ENCODE measurements at places on chromosomes 2 and 18. TPM values are rescaled to one million over a fixed set of nuclear protein-coding genes. Genes with fewer than 3 reads are reported as not detected.
A peak's percentile ranks its signal among the peaks of the same experiment; 100 is the strongest.

- DNase-seq = no peak
Observed at GRCh38 chr2:2226326-2226725, 104.7 kb downstream of the MYT1L start.

- DNase-seq = peak; percentile 10
Observed at GRCh38 chr2:191539068-191539467, 138.9 kb upstream of the NABP1 start.

PCARE gene
- polyA plus RNA-seq = not detected

PTPN18 gene
- 69.9 TPM for polyA plus RNA-seq

WNT6 gene
- 1.8 TPM for polyA plus RNA-seq

All from small intestine (tissue), 16 donors.